Heart left ventricle (tissue), 16 donors: ENCODE measurements at places on chromosomes 5 and 9. TPM values are rescaled to one million over a fixed set of nuclear protein-coding genes. Genes with fewer than 3 reads are reported as not detected.

ANKHD1 gene
- total RNA-seq: 49.5 TPM

DNA sequence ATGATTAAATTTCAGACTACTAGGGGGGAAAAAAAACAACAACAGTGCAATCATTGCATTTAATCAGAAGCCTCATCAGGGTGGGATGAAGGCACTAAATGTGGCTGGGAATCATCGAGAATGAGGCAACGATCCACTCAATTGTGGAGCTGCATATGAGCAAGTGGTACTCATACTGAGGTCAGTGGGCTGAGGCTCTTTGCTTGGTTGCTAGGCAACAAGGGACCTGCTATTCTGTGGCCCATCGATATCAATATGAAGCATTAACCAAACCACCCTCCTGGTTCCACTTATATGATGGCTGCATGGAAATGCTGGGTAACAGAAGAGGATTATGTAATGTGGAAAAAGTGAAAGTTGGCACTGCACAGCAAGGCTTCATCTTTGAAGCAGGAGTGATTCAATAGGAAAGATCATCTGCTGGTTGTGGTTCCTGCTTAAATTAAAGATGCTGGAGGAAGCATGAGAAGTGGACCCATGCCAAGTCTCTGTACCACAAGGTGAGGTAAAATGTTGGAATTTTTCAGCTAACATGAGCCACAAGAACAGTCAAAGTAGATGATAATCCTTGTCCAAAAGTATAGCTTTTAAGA, 159.8 kb upstream of the HMHB1 start:
- no peak for DNase-seq

DNA sequence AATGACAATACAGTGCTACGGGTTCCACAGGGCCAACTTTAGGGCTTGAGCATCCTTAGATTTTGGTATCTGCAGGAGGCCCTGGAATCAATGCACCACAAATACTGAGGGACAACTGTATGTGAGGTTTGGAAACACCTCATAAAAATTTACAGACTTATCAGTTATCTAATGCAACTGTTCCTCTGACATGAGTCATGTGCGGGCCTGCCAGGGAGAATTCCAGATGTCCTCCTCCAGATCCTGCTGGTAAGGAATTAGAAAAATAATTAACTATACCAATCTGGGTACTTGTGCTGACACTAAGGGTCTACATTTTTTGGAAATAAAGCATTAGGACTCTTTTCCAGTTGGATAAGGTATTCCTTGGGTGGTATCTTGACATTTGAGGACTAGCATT, 333.3 kb downstream of the ARRDC3 start:
- DNase-seq: no peak

- no peak for DNase-seq
Observed at GRCh38 chr5:12023614-12024241, 119.5 kb upstream of the CTNND2 start.

- DNase-seq: no peak
Observed at GRCh38 chr5:5221724-5222123, 81.6 kb downstream of the ADAMTS16 start.

GRCh38 chr9:114413861-114414301, 26.1 kb upstream of the AKNA start:
- DNase-seq: no peak
